ENCODE measurements at places on chromosomes 3 and 15.
A peak's percentile ranks its signal among the peaks of the same experiment; 100 is the strongest.

- DNase-seq, result no peak
Measured at GRCh38 chr3:46536758-46537157, 29.3 kb downstream of the LRRC2 start.

DNA sequence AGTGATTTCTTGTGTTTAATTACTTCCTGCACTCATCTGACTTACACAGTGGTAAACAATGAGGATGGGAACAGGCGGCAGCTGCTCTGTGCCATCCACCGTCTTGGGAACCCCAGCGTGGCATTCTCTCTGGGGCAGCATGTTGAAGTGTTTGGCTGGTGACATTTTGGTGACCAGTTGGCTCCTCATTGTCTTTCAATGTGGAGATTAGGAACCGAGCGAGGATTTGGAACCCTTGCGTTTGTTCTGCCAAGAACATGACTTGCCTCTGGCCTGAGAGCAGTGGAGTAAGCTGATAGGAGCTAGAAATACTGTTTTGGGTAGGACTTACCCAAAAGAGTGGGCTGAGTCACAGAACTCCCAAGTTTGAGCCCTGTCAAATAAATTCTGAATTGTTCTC lies 88.8 kb downstream of the IGF1R start:
- DNase-seq, result no peak

DNA sequence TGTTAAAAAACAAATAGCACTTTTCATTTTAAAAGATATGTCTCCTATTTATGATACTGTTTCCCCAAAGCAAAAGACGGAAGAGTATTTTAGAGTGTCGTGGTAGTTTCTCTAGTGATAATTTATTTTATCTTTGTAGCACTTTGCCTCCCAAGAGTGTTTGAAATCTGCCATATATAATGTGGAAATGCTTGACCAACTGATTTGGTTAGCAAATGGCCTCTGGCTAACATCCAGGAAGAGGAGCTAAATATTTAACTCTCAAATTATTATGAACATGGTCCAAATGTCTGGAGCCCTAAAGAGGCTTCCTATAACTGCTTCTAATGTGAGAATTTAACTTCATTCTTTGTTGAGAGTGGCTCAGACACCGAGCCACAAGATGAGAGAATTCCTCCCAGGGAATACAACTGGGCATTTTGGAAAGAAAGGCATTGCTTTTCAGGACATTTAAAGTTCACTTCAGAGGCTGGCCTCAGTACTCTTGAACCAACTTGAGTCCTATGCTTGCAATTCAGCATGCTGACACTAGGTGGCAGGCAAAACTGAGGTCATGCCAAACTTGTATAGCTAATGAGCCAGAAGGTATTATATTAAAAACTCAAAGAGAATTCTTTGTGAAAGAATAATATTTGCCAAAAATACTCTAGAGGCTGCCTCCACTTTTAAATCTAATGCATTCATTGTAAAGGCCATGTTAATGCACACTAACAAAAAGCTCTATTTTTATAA lies 104.5 kb downstream of the RARB start:
- no peak for DNase-seq

GRCh38 chr3:18113417-18113816 lies 311.7 kb downstream of the SATB1 start:
- no peak for DNase-seq

- peak; percentile 33 for DNase-seq
Measured at GRCh38 chr3:161600173-161600572, 103.6 kb downstream of the OTOL1 start.

- DNase-seq, result no peak
Measured at GRCh38 chr15:93036951-93037819, 51.8 kb downstream of the RGMA start.

GRCh38 chr15:90610190-90610589 lies 80.5 kb downstream of the CRTC3 start:
- no peak for DNase-seq

GRCh38 chr3:49804141-49805041 lies 1.3 kb downstream of the INKA1 start:
- no peak for DNase-seq

DNA sequence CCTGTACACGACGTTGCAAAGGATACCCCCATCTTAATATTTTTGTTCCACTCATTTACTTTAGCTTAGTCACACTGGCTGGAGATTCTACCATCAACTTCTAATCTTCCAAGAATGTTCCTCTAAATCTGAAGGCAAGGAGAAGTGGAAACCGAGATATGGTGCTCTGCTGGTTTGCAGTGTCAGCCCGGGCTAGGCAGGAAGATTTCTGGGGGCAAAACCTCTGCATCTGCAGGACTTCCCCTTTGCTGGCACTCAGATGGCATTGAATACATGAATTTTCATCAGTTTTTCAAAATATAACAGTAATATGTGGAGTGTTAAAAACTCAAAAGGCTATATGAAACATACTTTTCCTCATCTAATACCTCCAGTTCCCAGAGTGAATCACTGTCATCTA lies 240.4 kb downstream of the RPLP1 start:
- DNase-seq, result no peak

DNA sequence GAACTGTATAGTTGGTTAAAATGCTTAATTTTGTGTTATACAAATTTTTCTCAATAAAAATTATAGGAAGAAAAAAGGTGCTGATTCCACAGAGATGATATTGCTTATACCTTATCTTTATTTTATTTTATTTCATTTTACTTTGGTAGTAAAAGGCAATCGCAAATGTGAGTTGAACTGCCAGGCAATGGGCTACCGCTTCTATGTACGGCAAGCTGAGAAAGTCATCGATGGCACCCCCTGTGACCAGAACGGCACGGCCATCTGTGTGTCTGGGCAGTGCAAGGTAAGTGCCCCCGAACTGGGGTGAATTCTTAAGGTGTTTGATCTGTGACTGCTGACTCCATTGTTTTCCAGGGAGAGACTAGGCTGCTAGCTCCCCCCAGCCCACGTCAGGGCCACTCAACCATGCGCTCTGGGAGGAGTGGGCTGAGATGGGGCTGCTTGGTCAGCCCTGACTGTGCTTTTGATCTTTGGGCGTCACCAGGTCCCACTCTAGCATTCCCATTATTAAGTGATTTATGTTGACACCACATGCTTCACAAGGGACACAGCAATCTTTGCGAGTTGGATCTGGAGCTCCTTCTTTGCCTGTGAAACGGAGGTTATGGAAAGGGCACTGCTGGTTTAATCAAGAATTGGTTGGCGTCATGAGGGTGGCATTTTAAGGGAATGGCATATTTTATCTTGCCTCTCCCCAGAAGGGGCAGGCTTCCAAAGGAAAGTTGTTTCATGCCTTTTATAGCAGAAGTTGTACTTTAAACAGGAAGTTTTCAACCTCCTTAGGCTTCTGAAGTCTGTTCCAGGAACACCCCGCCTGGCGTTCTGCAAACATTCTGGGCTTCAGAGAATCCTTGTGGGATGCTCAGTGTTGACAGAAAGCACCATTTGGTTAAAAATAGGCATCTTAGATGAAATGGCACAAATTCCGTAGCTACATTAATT lies 296.5 kb downstream of the THSD4 start:
- peak; percentile 44 for DNase-seq

- DNase-seq, result no peak
Measured at GRCh38 chr3:141462176-141462859, 24.5 kb upstream of the RASA2 start.

DNA sequence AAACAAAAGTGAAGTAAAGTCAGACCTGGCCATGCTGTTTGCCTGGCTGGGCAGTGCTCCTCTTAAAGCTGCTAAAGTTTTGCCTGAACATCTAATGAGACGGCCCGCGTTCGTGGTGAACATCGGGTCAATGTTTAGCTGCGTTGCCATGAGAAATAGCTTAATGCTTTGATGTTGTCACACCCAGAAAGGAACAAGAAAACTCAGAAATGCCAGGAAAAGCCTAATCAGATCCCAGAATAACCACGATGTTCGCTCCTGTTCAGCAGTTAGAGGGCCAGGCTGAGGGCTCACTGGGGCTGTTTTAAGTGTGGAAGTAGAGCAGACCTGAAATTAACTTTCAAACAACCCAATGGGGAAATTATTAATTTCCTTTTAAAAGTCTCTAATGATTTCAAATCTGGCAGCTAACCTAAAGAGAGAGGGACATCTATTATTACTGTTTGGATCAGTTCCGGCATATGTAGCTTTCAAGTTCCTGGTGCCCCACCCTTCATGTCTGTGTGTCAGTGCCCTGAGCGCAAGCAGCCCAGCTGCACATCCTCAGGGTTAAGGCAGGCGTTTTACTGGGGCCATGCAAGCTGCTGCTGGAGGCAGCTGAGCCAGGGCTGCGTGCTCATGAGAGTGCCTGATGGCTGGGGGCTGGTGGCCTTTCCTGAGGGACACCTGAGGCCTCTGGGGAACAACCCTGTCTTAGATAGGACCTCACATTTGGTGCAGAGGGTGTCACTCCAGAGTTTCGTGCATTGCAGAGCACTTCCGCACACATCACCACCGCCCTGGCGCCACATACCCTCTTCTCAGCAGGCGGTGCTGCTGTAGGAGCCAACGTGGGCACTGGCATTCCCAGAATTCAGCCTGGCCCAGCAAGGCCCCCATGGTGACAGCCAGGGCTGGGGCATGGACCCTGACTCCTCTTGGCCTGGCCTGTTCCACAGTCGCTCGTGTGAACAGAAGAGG lies 76.6 kb downstream of the LRRK1 start:
- no peak for DNase-seq

- DNase-seq, result no peak
Measured at GRCh38 chr3:71532639-71533395, 50.7 kb downstream of the FOXP1 start.

GRCh38 chr3:119436977-119437376 lies 26.4 kb downstream of the TMEM39A start:
- no peak for DNase-seq

- DNase-seq, result no peak
Measured at GRCh38 chr3:121592856-121593702, at the start of gene FBXO40. Gene FBXO40, plus strand, starts transcription at chr3:121593379. Its CDS starts 27,197 bp downstream, at chr3:121620576.

GRCh38 chr15:28078191-28078719 lies 20.9 kb downstream of the OCA2 start:
- no peak for DNase-seq

DNA sequence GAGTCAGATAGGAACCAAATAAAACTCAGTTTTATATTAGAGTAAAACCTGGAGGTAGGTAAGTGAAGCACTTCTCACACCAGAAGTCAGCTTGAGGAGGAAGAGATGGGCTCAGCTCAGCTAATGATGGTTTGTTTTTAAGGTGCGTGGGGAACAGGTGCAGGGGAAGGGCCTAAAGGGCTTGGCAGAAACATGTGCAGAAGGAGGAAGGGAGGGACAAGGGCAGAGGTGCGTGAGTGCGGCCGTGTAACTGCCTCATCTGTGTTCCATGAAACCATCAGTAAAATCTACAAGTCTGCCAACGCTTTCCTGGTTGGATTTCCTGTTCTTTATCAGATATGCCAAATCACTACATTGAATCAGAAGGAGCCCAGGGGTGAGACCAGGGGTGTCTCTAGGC lies 19.9 kb downstream of the FYCO1 start:
- DNase-seq, result no peak

DNA sequence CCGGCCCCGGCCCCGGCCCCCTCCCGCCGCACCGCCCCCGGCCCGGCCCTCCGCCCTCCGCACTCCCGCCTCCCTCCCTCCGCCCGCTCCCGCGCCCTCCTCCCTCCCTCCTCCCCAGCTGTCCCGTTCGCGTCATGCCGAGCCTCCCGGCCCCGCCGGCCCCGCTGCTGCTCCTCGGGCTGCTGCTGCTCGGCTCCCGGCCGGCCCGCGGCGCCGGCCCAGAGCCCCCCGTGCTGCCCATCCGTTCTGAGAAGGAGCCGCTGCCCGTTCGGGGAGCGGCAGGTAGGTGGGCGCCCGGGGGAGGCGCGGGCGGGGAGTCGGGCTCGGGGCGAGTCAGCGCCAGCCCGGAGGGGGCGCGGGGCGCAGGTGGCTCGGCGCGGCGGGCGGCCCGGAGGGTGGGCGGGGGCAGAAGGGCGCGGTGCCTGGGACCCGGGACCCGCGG lies 352 bp downstream of the CHRD start:
- no peak for DNase-seq

- DNase-seq, result no peak
Measured at GRCh38 chr3:20527368-20527767, 341.4 kb upstream of the SGO1 start.

DNA sequence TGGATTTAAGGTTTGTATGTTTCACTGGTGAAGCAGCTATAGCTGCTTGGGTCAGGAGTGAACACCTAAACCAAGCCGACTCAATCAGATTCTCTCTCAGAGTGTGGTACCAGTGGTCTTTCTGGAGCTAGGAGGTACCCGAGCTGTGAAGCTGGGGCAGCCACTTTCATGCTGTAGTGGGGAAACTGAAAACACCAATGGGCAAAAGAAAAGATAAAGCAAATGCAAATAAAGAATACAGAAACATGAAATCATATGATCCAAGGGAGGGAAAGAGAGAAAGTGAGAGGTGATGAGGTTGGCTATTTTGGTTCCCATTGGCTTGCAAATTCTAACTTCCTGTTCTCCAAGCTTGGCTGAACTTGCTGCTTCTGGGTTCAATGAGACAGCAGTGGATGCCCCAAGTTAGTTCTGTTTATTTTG lies 212.3 kb upstream of the CFAP20DC start:
- no peak for DNase-seq

DNA sequence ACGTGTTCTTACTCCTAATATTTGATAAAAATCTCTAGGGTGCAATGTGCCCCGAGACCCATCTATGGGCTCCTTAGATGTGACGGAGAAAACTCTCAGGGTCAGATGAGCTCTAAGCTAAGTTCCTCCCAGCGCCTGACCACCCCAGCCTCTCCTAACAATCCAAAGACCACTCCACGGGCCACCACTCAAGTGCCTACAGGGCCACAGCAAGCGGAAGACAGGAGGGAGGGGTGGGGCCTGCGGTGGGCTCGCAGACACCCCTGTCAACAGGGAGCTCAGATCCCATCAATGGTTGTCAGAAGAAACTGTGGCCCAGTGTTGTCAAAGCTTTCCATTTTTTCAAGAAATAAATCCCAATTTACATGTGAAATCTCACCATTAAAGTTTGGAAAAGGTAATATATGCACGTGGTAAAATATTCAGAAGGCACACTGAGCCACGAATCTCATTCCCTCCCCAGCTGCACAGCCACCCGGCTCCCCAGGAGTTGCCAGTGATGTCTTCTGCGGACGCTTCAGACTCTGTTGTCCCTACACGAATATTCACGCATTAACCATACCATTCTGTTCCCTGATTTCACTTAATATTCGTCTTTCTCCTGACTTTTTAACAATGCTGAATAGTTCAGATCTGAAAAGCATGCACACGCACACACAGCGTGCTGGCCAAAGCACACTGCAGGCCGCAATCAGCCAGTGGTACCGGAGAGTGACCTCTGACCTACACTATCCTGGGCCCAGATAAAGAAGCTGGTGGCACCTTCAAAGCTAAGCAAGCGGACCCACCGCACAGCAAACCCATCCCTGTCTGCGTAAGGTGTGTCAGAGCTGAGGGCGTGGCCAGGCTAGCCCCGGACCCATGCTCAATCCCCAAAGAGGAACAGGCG lies 19.1 kb downstream of the TNK2 start:
- no peak for DNase-seq

GRCh38 chr3:43692085-43692855 lies 1.5 kb downstream of the ABHD5 start:
- DNase-seq, result no peak

- DNase-seq, result no peak
Measured at GRCh38 chr3:174869448-174869847, 10.3 kb downstream of the NAALADL2 start.

GRCh38 chr3:95120921-95121320 lies 1058.1 kb downstream of the NSUN3 start:
- DNase-seq, result no peak

- DNase-seq, result no peak
Measured at GRCh38 chr15:84647726-84648125, 6.4 kb downstream of the WDR73 start.

Data from LNCaP clone FGC (cell line).